NCI-H460 (cell line): ENCODE measurements at places on chromosomes 2 and 18.

DNA sequence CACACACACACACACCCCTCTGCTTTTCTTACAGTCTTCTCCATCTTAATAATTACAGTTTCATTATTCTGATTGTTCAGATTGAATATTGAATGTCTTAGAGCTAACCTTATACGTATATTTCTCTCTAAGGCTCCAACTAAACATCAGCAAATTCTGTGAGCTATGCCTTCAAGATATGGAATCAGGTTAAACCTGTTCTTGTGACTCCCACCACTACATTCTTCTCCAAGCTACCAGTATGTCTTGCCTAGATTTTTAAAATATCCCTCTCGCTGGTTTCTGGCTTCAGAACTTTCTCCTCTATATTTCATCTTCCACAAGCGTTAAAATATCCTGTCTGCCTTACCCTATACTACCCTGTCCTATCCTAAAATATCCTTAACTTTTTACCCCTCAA lies 1346.4 kb upstream of the CDH2 start:
- DNase-seq = no peak

DNA sequence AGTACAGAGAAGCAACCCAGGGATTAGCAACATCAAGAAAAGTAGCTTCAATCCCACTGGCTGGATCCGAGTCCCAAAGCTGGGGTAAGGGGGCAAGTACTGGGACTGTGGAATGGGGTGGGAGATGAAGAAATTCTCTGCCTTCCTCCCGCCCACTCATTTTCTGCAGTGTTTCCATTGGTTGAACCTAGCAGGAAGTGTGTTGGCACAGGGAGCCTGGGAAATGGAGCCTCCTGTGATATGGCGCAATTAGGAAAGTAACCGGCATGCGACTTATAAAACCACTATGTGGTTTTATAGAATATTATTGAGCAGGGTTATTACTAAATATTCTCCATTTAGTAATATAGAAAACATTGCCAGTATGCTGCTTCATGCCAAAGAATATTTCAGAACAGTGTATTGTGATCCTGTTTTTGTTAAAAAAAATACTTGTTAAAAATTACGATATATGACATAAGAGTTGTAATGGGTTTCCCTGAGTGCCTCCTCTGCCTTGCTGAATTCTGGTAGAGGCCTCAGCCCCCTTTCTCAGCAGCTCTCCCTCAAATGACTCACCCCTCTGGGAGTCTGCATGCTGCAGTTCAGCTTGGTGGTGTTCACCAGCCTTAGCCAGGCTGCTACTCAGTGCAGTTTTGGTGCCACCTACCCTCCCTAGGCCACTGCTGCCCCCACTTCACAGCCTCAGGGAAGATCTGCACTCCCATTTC lies 60.5 kb downstream of the HK2 start:
- DNase-seq = no peak

DNA sequence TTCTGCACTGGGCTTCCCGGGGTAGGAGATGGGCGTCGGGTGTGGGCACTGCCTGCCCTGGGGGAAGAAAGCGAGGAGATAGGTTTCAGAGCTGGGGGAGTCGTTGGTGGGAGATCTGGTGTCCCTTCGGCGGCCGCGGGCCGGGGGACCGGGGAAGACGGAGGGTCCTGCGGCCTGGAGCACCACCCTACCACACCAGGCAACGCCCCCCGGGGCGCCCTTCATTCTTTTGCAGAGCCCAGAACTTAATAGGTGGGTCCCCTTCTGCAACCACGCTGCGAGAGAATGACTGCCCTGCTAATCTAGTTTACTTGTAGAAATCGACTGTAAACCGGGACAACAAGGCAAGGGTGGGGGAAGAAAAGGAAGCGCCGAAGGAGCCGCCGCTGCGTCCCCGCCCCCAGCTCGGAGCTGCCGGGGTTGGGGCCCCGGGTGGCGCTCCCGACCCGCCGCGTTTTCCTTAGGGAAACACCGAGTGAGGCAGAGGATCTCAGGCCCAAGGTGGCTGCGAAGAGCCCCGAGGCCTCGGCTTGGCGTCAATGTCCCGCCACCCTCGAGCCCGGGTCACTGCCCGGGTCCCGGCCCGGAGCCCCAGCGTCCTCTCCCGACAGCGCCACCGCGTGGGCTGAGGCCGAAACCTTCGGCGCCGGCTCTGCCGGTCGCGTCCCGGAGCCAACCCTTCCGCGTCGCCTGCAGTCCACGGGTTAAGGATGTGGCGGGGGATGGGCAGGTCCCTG lies 5.4 kb upstream of the SATB2 start:
- peak; percentile 80 for DNase-seq

DNA sequence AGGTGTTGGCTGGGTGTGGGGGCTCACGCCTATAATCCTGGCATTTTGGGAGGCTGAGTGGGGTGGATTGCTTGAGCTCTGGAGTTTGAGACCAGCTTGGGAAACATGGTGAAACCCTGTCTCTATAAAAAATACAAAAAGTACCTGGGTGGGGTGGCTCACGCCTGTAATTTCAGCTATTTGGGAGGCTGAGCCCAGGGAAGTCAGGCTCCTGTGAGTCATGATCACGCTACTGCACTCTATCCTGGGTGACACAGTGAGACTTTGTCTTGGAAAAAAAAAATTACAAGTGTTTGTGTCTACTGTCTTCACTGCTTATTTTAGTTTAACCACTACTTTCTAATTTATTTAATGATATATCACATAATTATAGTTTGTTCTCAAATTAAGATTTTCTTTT lies 62.7 kb upstream of the DOCK10 start:
- DNase-seq = peak; percentile 45

- DNase-seq = no peak
Observed at GRCh38 chr2:241739651-241740050, 5.2 kb downstream of the D2HGDH start.

- DNase-seq = no peak
Observed at GRCh38 chr18:39244242-39244641, 1678.6 kb upstream of the CELF4 start.

GRCh38 chr2:178365116-178365515 lies 85.9 kb downstream of the PRKRA start:
- DNase-seq = no peak

DNA sequence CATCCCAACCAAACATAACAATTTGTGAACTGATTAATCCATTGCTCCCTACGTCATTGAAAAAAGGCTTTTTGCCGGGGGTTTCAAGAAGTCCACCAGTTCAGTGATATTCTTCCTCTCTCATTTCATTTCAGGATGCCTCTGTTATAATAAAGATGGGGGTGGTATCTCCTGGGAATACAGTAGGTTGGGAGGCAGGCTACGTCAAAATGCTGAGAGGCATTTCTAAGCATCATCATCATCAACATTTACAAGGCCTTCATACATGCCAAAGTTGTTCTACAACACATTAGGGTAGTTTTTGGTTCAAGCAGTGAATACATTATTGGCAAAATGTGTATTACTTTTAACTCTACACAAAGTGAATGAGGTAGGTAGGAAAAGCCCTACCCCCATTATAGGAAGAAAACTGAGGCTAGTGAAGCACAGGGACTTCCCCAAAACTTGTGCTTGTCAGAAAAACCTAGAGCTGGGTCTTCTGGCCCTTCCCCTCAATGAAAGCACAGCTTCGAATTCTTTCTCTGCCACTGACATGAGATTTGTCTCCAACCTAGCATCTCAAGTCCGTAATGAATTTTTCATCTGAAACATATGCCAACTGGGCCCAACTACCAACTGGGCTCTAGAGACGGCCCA lies 11.3 kb downstream of the OSR1 start:
- no peak for DNase-seq

DNA sequence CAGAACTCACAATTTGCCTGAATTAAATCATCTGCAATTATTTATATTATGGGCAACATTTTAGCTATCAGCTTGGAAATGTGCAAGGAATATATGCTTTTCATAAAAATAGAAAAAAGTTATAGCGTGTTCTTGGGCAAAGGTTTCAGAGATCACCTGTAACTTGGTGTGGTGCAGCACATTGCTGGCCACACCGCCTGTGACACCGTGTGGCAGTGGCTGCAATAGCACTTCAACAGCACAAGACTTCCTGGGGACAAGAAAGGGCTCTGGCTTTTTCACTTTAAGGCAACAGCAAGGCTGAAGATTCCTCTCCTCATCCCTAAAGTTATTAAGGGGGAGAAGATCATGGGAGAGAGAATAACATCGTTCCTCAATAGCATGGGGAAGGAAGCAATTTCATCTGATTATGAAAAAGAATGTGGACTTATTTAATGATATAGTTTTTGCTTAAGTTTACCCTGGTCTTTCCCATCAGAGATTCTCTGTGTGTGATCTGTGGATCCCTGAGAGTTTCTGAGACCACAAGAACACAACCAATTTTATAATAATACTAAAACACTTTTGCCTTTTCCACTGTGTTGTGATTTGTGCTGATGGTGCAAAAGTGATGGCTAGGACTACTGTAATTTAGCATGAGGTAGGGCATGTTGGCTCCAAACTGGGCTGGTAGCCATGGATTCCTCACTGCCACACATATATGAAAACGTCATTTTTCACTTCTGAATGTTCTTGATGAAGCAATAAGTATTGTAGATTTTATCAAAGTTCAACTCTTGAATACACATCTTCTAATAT lies 15.0 kb upstream of the SERPINB3 start:
- peak; percentile 73 for DNase-seq

GRCh38 chr2:95316466-95317122 lies 19.4 kb downstream of the KCNIP3 start:
- DNase-seq = no peak

GRCh38 chr18:79399275-79400081 lies 3.7 kb downstream of the NFATC1 start:
- no peak for DNase-seq

DNA sequence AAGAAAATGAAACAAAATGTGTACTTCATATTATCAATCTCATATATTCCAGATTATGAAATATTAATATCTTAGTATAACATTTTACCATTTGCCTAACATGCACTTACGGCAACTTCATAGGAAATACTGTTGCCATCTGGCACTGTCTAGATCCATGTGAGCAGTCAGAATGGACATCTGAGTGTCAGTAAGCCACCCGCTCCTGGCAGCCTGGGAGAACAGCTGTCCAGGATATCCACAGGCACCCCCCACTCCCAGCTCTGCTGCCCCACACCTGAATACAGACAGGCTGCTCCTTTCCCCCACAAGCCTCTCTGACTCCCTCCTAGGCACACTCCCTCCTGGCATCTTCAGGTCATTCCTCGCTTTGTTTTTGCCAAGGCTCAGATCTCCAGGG lies 127.0 kb downstream of the GAREM1 start:
- DNase-seq = no peak

DNA sequence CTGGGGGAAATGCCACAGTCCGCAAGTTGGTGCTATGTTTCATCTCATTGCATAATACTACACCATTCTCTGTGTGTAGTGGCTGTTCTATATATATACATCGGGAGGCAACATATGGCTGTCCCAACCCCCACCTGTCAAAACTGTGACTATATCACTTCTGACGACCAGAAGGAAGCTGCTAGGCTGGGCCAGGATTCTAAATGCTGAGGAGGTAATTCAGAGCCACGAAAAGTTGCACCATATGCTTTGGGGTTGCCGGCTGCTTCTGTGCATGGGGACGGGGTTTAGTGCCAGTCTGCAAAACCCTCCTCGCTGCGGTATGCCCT lies 117.3 kb downstream of the MSH2 start:
- DNase-seq = peak; percentile 14
